ENCODE measurements at places on chromosomes 7 and 10. TPM values are rescaled to one million over a fixed set of nuclear protein-coding genes. Genes with fewer than 3 reads are reported as not detected.

CPVL gene
- total RNA-seq: not detected

CPA4 gene
- not detected for total RNA-seq

DNA sequence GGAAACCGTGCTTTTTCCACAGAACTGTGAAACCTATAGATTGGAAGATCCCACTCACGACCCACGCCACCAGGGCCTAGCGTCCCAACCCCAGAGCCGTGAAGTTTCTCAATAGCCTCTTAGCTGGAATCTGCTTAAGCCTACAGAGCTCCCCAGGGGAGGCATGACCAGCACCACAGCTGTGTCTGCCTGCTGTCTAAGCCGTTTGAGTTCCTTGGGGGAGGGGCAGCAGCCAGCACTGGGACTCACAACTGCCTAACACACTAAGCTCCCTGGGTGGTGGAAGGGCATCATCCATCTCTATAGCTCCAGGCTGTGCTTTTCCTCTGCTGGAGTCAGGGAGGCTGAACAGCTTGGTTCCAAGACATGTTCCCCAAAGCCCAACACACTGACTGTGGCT is 26.0 kb upstream of the TMEM140 start:
- DNase-seq: no peak

ESYT2 gene
- total RNA-seq: 52.5 TPM

DNA sequence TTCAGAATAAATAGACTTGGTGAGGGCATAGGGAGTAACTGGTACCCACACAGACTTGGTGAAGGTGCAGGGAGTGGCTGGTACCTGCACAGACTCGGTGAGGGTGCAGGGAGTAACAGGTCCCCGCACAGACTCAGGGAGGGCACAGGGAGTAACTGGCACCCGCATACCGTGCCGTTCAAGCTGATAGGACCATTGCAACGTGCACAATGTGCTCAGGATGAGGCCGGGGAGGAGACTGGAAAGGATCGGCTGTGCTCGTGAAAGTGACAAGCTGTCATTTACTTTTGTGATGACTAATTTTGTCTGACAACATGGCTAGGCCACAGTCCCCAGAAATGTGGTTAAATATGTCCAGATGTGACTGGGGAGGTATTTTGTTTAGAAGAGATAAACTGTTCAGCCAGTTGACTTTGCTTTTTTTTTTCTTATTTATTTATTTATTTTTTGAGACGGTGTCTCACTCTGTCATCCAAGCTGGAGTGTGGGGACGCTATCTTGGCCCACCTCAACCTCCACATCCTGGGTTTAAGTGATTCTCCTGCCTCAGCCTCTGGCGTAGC is 76.2 kb upstream of the NMT2 start:
- no peak for DNase-seq

AUTS2 gene
- 0.78 TPM for total RNA-seq

DNA sequence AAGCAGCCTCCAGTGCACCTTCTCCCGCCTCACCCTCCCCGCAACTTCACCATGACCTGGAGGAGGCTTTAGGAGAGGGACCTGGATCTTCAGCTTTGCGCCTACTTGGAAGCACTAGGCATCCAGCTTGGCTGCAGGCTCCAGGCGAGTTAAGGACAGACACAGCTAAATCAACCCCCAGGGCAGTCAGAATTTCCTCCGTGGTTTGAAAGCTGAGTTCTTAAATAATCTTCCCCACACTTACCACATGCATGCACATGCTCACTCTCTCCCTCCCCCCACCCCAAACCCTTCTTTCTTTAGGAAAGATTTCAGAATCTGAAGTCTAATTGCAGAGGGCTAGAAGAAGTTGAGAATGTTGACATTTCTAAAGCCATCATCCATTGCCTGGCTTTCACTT is 36.7 kb upstream of the LRRC4 start:
- DNase-seq: no peak

DNA sequence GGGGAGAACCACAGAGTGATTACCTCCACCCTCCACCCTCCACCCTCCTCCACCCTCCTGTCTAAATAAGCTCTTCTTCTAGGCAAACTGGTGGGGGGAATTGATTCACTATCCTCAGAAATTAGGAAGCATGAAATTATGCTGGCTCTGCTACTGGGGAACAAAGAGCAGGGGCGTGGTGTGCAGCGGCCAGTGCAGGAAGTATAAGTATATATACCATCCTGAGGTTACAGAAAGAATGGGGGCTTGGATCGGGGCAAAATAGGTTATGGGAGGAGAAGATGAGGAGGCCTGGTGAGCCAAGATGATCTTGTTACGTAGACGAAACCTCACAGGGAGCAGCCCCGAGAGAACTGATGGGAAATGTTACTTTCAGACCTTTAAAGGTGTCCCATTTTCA is 49.1 kb downstream of the SYPL1 start:
- no peak for DNase-seq

GRCh38 chr7:10104292-10104691 is 869.4 kb upstream of the PHF14 start:
- no peak for DNase-seq

GFRA1 gene
- total RNA-seq: not detected

DNA sequence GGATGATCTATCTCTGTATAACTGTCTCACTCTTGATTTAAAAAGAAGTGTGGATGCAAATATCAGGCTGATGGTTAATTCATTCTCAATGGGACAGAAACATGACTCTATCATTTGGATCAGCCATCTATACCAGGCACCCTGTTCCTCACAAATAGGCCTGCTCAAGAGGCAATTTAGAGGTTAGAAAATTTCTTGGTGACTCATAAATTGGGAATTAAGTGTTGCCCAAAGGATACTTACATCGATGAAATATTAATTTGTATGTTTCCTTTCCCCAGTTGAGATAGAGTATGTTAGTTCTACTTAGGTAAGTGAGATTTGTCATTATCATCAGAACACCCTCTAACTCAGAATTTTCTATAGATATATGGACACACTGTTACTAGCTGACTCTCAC is 57.7 kb downstream of the PRSS58 start:
- no peak for DNase-seq

DNA sequence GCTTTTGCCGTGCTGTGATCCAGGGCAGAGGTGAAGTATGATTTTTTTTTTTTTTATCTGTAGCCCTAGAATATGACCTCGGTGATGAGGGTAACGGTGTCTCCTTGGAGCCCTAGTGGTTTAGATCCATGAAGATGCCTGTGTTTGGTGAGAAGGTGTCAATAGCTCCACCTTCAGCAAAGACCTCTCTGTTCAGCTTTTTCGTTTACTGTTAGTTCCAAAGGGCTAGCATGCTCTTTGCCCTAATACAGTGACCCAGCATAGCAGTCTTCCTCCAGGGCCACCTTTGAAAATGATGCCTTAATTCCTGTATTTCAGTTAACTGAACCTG is 746 bp upstream of the MRPS16 start:
- no peak for DNase-seq

ITGB8 gene
- not detected for total RNA-seq

GRCh38 chr10:129742742-129743550 is 221.1 kb downstream of the EBF3 start:
- DNase-seq: no peak

GRCh38 chr7:40221836-40222235 is 87.0 kb downstream of the SUGCT start:
- no peak for DNase-seq

- no peak for DNase-seq
Measured at GRCh38 chr10:125368146-125368545, 207.8 kb upstream of the CTBP2 start.

DNA sequence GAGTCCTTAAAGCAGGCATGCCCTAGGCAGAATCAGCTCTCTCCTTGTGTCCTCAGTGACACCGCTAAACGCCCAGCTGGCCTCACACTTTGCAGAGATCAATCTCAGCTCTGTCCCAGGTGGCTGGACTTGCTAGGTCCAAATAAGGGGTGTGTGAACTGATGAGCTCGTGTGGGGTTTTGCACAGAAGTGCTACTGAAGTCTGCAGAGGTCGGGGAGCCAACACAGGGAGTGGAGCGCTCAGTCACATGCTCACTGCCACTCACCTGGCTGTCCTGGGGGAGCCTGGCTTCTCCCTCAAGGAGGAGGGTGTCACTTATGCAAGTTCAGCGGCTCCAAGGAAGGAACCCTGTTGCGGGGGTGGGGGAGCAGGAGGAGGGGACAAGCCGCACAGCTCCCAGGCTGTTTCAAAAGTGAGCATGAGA is 2.0 kb downstream of the ELN start:
- DNase-seq: no peak

BRAT1 gene
- total RNA-seq: 37.8 TPM

- DNase-seq: no peak
Measured at GRCh38 chr7:13986208-13986607, 3.3 kb downstream of the ETV1 start.

DNA sequence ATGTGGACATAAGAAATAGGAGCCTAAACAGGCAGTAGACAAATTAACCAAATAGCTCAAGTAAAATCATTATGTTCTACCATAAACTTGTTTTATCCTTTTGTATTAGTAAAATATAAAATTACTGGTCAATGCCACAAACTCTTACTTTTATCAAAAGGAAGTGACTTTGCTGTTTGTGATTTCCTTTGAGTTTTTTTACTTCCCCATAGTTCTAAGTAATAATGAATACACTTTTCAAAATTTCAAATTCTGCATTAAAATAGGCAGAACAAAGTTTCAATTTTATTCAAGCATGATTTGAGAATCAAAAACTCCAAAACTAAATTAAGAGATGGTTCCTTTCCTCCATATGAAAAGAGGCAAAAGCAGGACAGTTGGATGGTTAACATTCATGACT is 139.7 kb upstream of the ABCB5 start:
- no peak for DNase-seq

GRCh38 chr10:84248794-84249193 is 3.9 kb downstream of the RGR start:
- DNase-seq: no peak

Measured in activated naive CD8-positive, alpha-beta T cell treated with anti-CD3 and anti-CD28 coated beads for 36 hours (primary cell).